ENCODE measurements at places on chromosomes 11 and 22. TPM values are rescaled to one million over a fixed set of nuclear protein-coding genes. Genes with fewer than 3 reads are reported as not detected.

The NAA40 gene
- total RNA-seq = 4.7 TPM

The PARVA gene
- 7.7 TPM for total RNA-seq

The INPP5J gene
- 0.35 TPM for total RNA-seq

The PYGM gene
- total RNA-seq = 0.54 TPM

The CATSPERZ gene
- 2.0 TPM for total RNA-seq

The LINC01488 gene
- total RNA-seq = not detected

The THYN1 gene
- total RNA-seq = 23.9 TPM

The MUC2 gene
- total RNA-seq = not detected

The SMIM38 gene
- total RNA-seq = 0.05 TPM

- no peak for DNase-seq
Observed at GRCh38 chr11:133895061-133895479, 49.8 kb upstream of the SPATA19 start.

DNA sequence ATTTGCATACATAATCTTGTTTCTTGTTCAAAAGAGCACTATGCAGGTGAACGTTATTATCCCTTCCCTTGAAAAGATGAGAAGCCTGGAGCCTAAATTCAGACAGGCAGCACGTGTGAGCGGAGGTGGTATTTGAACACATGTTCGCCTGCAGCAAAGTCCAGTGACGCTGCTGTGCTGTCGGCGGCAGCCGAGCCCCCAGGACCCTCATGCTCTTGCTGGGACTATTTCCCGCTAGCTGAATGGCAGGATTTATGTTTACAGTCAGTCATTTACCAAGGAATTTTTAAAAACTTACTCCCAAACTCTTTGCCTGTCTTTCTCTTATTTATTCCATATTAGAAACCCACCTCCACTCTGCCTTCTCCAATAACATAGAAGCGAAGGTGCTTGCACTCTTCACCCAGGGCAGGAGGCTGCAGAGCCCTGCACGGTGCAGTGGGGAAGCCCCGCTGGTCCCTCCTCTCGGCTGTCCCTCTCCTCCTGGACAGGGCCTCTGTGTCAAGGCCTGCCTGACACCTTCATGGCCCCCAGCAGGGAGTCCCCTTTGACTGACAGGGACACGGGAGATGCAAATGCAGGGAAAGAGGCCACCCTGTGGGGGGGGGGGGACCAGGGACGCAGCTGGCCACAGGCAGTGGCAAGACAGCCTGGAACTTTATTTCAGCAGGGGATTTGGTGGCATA is 528.5 kb upstream of the B3GAT1 start:
- DNase-seq = no peak

- no peak for DNase-seq
Observed at GRCh38 chr11:66718320-66718971, 10.6 kb downstream of the SPTBN2 start.

GRCh38 chr22:27494785-27495184 is 306.8 kb downstream of the MN1 start:
- no peak for DNase-seq

DNA sequence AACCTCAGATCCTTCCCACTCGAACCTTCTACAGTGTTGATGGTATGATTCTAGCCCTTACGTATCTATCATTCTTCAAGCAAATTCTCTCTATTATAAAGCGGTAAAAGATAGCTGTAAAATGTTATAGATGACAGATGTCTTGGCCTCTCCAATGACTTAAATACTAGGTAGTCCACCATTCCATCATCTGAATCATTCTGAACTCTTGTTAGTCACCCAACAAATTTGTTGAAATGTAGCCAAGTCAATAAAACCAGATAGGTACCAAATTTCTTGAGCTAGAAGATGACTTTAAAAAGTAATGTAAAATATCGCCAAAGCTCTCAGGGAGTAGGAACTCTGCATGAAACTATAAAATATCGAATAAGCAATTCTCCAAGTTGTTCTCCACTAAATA is 32.6 kb upstream of the PICALM start:
- DNase-seq = no peak

GRCh38 chr11:66221726-66222236 is 46.7 kb upstream of the RAB1B start:
- DNase-seq = no peak

DNA sequence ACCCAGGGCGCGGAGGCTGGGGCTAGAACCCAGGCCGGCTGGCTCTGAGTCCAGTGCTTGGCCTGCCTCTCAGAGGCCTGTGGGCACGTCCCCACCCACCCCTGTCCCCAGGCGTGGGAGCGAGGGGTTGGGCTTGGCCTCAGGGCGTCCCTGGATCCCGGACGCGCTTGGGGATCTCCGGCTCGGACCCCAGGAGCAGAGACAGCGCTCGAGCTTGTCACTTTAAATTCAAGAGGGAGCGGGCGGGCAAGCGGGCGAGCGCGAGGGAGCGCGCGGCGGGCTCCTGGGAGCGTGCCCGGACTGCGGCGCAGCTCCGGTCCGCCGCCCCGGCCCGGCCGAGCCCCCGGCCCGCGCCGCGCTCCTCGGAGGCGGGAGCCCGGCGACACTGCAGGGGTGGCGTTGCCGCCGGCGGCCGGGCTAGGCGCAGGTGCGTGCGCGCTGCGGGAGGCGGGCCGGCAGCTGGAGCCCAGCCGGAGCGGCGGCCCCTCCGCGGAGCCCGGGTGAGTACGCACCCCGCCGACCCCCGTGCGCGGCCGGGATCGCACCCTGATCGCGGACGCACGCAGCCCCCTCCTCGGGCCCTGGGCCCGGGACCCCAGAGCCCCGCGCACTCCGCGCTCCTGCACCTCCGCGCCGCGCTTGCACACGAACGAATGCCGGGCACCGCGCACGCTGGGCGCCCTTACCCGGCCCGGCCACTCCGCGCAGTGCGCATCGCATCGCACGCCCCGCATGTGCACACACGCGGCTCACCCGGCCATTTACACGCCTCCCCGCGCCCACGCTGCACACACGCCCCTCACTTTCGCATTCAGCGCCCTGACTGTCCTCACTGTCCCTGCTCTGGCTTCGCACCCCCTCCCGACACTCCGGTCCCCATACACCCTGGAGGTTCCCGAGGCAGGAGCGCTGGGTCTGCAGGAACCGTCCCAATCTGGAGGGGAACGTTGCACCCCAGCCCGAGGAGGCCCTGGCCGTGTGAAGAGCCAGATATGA is at the start of gene SYT12:
SYT12 (plus strand) TSS at position 174 of the 996 bp plus-strand sequence. CDS start 7,011 bp downstream, outside the sequence.
- no peak for DNase-seq

- DNase-seq = no peak
Observed at GRCh38 chr22:37556710-37557109, 3.6 kb upstream of the CDC42EP1 start.

DNA sequence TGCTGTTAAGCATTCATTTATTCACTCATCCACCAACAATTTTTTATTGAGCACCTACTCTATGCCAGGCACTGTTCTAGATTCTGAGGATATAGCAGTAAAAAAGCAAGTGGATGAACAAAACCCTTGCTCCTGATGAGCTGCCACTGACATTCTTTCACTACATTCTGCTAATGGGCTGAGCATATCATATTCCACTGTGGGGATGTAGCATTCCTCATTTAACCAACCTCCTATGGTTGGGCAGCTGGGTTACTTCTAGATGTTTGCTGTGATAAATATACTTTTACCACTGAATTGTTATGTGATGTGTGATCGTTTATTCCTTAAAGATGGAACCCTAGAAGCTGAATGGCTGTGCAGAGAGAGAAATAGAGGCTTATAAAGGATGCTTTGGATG is 176.9 kb downstream of the MN1 start:
- DNase-seq = no peak

GRCh38 chr22:22059291-22060002 is 76.9 kb upstream of the TOP3B start:
- no peak for DNase-seq

GRCh38 chr11:72351836-72352235 is 82.5 kb downstream of the CLPB start:
- no peak for DNase-seq

Data from NCI-H460 (cell line).